AG09309 (cell line): ENCODE measurements at places on chromosomes 7 and 10.

DNA sequence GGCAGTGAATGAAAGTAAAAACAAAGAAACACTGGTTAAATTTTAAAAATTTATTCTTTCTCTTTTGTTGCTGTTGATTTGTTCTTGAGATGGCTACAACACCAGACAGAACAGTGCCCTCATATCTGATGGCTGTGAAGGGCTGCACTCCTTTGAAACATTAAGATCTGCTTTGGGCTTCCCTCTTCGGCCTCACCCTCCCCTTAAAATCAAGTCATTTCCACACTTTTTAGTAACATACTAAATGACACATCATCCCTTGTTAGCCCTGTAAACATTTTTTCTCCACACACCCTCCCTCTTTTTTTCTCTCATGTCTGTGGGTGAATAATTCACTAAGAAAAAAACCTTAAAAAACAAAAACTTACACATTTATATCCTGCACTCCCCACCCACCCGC lies 16.4 kb downstream of the IRF5 start:
- no peak for DNase-seq

DNA sequence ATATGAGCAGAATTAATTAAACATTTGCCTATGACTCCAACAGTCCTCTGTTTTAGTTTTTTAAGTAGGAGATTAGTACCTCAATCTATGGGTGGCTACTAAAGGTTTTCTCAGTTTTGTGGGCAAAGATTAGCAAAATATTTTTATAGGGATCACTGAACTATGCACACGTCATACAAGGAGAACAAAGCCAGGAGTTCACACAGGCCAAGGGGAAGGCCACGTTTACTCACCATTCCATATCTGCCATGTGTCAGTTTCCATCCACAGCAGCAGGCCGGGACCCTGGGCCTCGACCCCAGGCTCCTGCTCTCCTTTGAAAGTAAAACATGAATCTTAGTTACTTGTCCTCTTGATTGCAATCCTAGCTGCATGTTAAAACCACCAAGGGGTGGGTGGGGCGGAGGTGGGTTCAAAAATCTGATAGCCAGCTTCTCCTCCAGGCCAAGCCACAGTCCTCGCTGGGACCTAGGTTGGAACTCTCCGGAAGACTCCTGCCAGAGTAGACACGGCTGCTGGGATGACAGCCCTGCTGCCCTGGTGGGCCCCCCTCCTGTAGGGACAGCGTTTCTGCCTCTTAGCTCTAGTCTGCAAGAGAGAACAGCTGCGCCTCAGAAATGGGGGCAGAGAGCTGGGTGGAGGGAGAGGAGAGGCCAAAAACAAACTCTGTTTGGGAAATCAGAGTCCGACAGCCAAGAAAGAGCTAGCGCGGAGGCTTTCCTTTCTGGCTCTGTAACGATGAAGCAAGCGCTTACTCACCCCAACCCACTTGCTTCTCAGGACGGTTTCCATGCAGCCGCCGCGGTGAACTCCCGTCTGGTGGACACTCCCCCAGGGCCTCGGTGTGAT lies 35.6 kb downstream of the PITRM1 start:
- peak; percentile 63 for DNase-seq

DNA sequence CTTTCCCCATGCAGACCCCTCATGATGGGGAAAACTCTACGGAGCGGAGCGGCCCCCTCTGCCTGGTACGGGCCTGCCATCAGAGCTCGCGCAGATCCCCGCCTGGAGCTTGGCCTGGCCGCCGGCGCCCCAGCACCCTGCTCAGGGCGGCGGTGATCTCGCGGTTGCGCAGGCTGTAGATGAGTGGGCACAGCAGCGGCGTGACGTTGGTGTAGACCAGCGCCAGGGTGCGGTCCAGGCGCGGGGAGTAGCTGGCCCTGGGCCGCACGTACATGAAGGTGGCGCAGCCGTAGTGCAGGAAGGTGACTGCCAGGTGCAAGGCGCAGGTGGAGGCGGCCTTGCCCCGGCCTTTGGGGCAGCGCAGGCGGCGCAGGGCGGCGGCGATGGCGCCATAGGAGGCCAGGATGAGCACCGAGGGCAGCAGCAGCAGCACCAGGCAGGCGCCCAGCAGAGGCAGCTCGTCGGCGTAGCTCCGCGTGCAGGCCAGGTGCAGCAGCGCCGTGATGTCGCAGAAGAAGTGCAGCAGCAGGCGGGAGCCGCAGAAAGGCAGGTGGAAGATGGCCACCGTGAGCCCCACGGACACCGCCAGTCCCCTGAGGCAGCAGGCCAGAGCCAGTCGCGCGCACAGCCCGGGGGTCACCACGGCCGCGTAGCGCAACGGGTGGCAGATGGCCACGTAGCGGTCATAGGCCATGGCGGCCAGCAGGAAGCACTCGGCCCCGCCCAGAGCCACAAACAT lies 33.4 kb downstream of the TAS2R41 start:
- no peak for DNase-seq

GRCh38 chr10:23421397-23421796 lies 17.5 kb upstream of the OTUD1 start:
- DNase-seq = no peak

GRCh38 chr10:116270771-116271592 lies 2.0 kb downstream of the GFRA1 start:
- no peak for DNase-seq

GRCh38 chr7:6252748-6253147 lies 19.7 kb downstream of the CYTH3 start:
- no peak for DNase-seq

DNA sequence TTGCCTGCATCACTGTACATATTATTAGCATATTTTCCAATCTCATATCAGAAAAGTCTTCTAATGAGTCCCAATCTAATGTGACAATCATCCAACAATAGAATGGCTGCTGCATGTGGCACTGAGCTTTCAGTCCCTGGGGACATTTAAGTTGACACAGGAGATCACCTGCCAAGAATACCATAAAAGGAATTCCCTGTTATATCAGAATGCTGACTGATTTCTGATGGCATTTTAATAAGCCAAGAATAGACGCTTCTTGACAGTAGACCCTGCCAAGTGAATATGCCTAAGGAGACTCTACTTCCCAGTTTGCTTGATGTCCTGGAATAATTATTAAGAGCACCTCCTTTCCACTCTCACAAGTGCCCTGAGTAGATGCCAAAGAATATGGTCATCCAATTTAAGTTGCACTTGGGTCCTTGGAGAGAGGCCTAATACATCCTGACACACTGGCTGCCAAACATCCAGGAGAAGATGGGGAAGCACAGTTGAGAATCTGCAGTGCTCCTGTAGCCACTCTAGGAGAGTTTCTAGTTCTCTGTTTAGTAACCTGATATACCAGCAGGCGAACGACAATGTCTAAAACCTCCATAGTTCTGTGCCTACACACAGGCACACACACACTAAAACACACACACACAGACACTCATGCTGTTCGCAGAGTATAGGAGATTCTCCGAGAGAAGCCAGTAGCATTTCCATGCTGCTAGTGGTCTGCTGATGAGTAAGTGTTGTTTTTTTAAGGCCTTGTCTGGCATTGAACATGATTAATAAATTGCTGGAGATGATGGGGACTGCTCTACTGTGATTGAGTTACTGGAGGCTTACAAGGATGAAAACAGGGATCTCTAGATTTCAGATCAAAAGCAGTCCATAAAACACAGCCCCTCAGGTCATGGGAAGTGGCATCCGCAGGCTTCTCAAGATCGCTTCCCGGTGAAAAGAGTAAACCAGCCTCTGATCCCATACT lies 369.6 kb downstream of the KCNMA1 start:
- no peak for DNase-seq

DNA sequence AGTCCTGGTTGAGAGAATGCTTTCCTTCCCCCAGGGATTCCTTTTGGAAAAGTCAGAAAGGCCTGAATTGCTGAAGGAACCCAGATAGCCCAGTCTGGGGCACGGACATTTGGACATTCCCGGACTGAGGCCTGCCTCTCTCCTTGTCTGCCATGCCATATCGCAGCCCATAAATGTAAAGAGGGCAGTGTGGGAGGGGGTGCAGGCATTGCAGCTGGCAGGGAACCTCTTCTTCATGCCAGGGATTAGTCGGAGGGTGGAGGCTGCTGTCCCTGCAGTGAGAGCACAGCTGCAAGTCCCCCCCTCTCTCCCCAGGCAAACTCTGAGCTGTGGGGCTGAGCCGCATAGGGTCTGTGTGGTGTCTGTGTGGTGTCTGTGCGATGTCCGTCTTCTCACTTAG lies 486.0 kb upstream of the MKI67 start:
- DNase-seq = no peak

GRCh38 chr7:85512790-85513189 lies 325.9 kb upstream of the SEMA3D start:
- no peak for DNase-seq

- no peak for DNase-seq
Measured at GRCh38 chr10:93723153-93723552, 20.8 kb upstream of the FRA10AC1 start.

DNA sequence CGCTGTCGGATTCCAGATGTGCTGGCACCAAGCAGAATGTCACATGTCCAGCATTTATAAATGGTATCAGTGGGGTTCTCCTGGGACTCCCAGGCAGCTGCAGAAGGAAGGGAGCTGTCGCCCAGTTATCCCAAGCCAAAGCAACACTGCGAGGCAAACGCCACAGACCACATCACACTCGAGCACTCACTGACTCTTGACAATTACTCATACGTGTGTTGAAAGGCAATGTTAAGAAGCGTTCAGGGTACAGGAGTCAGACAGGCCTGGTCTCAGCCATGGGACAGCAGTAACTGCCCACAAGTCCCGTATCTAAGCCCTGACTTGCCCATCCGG lies 113.4 kb downstream of the DIP2C start:
- no peak for DNase-seq

- no peak for DNase-seq
Measured at GRCh38 chr10:122271076-122271475, at the start of gene BTBD16. Gene BTBD16 (plus strand): TSS chr10:122271296. CDS start chr10:122275082, 3,786 bp downstream.

DNA sequence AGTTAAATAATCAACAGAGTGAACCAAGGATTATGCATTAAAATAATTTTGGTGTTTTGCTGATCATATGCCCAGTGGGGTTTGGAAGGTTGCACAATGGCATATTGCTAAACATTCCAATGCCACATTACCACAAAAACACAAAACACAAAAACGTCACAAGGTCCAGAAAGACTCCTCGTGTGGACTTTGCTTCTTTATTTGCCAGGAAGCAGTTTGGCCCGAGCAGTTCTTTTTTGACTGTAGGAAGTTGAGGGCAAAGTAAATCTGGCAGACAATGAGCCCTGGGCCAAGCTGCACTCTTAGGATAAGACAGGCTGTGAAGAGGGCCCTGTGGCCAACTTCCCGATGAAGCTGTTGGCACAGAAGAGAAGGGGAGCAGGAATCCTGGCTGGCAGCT lies 39.2 kb upstream of the SLC35B4 start:
- DNase-seq = peak; percentile 21

GRCh38 chr7:13897819-13898218 lies 91.6 kb downstream of the ETV1 start:
- no peak for DNase-seq

DNA sequence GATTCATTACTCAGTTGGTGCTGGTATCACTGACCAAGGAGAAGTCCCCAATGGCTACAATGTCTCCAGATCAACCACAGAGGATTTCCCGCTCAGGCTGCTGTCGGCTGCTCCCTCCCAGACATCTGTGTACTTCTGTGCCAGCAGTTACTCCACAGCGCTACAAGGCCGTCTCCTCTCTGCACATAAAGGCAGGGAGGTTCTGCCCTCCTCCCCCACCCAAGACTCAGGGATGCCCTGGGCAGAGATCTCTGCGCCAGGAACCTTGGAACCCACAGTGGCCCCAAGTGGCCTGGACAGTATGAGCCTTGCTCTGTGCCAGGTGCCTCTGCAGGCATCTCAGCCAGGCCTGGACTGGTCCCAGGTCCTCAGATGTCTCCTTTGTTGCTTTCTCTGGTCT lies 193.4 kb upstream of the PRSS58 start:
- DNase-seq = no peak

DNA sequence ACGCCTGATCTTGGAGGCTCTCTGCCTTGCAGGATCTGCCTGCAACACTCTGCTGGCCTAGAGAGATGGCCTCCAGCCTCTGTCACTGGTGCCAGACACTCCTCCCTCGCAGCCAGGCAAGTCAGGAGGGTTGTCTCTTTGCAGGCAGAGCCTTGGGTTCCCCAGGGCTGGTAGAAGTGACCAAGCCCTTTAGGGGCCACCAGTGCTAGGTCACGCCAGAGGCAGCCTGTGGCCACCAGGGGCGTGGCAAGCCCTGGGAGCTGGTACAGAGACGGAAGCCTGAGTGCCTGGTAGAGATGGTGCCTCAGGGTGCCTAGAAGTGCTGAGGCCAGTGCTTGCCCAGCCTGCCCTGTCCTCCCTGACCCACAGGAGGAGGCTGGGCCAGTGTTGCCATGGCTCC lies 9.1 kb downstream of the ADCYAP1R1 start:
- no peak for DNase-seq

- no peak for DNase-seq
Measured at GRCh38 chr7:103093429-103093828, 18.5 kb downstream of the ARMC10 start.

- DNase-seq = no peak
Measured at GRCh38 chr10:32948451-32948850, 9.6 kb downstream of the ITGB1 start.

DNA sequence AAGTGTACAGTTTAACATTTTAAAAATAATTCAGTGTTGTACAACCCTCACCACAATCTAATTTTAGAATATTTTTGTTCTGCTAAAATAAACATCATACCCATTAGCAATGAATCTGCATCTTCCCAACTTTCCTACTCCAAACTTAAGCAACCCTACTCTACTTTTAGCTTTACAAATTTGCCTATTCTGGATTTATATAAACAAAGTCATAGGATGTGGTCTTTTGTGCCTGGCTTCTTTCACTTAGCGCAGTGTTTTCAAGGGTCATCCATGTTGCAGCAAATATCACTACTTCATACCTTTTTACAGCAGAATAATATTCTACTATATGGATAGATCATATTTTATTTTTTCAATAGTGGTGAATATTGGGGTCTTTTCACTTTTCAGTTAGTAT lies 18.9 kb downstream of the CALML3 start:
- DNase-seq = no peak

DNA sequence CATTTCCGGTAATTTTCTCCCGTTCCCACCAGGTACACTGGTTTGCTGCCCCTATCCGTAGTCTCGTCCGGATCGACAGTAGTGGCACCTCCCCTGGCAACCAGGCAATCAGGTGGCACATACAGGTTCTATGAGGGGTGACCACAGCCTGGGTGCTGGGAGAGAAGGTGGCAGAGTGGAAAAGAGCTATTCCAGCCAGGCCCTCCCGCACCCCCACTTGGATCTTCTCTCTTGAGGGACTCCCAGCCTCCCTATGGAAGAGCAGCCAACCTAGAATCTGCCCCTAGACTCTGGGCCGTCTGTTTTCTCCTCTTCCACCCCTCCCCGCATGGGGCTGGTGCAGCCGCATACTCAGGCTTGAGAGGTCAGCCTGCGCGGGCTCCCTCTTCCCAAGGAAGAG lies 58.6 kb downstream of the GPR26 start:
- no peak for DNase-seq

GRCh38 chr7:99919814-99920112 lies 433 bp upstream of the TRIM4 start:
- DNase-seq = peak; percentile 2

GRCh38 chr10:124003871-124004662 lies 89.3 kb downstream of the CHST15 start:
- DNase-seq = no peak

DNA sequence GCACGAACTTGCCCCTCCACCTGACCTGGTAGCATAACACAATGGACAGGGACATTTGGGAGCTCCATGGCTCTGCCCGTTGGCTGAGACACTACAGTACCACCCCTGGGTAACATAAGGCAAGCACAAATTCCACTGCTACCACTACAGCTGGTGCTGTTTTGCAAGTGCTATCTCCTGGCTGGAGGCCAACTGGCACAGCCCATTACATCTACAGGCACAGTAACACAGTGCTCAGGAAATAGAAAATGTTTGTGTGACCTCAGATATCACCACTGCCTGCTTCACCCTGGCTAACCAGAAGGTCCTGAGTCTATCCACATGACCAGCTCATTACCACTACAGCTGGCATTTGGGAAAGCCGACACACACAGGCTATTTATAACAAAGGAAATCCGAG lies 631.1 kb upstream of the MBL2 start:
- no peak for DNase-seq
